Astrocyte of the cerebellum (primary cell): ENCODE measurements at places on chromosomes 4 and X.
A peak's percentile ranks its signal among the peaks of the same experiment; 100 is the strongest.

DNA sequence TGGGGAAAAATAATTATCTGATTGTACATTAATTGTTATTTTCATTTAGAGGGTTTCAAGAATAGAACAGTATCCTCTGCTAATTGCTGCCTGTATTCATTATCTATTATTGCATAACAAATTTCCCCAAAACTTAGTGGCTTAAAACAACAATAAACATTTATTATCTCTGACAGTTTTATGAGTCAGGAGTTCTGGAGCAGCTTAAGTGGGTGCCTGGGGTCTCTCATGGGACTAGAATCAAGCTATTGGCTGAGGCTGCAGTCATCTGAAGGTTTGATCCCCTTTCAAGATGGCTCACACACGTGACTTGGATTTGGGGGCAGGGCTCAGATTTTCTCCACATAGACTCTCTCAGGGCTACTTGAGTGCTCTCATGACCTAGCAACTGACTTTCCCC, 98.1 kb upstream of the JADE1 start:
- DNase-seq = no peak

GRCh38 chr4:161907590-161907955, 256.2 kb downstream of the FSTL5 start:
- DNase-seq = peak; percentile 27

- no peak for DNase-seq
These were observed 64.7 kb downstream of the SLC7A11 start for GRCh38 chr4:138177278-138177968.

DNA sequence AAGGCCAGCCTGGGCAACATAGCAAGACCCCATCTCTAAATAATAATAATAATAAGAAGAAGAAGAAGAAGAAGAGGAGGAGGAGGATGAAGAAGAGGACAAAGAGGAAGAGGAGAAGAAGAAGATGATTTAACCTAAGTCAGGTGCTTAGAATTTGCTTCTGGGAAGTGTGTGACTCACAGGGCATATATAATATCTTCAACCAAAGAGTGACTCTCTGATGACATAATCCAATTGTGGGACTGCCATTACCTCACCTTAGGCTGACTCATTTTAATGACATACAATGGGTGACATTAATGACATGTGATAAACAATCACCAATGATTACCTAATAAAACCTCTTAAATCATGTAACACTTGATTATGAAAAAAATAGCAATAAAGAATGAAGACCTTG, 32.7 kb upstream of the MBTPS2 start:
- DNase-seq = no peak

DNA sequence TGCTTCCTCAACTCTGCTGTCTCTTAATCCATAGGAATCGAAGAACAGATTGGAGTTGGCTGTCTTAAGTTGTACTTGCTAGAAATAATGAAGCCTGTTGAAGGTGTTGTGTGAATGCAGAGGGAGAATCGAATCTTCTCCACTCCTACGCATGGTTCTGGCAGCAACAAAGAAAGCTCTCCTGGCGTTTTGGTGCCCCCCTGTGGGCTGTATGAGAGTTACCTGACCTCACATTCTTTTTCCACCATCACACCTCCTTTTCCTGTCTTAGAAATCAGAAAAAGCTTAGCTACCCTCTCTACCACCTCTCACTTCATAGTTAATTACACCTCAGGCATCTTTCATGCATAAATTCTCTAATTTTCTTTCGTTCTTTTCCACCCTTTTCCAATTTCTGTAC, 16.3 kb downstream of the KLF8 start:
- DNase-seq = peak; percentile 9

DNA sequence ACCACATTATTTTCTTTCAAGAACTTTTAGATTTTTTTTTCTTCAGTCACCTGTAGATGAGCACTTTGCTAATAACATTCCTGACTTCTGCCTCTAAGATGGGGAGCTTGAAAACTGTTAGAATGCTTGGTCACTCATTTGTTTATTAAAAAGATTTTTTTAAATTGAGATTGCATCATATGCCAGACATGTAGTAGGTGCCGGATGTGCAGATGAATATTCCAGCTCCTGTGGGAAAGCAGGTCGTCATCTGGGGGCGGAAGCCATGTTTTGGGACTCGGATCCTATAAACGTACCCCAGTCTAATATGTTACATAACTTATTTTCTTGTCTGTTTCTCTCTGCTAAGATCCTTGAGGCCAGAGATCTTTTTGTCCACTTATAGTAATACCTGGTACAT, 236.8 kb downstream of the ARHGAP10 start:
- no peak for DNase-seq

DNA sequence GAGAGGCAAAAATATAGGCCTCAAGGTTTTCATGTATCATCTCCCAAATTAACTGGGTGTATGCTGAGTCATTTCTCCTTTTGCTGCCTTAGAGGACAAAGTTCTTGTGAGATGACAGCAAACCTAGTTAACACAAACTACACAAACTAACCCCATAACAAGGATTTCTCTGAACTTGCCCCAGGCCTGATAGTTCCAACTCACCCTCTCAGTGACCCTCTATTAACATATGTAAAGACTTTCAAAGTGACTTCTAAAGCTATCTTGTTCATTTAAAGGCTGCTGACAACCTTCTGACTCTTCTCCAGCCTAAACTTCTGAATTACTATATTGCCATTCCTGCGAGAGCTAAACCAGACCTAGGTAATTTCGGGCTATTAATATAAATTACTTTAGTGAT, 43.2 kb upstream of the CCDC149 start:
- DNase-seq = no peak

DNA sequence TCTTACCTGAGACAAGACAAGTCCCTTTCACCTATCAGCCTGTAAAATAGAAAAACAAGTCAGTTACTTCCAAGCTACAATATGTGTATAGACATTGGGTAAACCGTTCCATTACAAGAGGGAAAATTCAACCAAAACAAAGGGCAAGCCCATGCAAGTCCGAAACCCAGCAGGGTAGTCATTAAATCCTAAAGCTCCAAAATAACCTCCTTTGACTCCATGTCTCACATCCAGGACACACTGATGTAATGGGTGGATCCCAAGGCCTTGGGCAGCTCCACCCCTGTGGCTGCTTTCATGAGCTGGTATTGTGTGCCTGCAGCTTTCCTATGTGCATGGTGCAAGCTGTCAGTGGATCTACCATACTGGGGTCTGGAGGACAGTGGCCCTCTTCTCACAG, 14.7 kb upstream of the FAM47B start:
- DNase-seq = no peak

- no peak for DNase-seq
These were observed 28.4 kb upstream of the SULT1E1 start for GRCh38 chr4:69888336-69888735.
